Stimulated activated CD8-positive, alpha-beta memory T cell treated with anti-CD3 and anti-CD28 coated beads, Interleukin-15, amount 100 ng/mL, for 48 hours (primary cell): ENCODE measurements at places on chromosomes 5 and 9.

- DNase-seq: no peak
These were observed 355.9 kb upstream of the TLE4 start for GRCh38 chr9:79215821-79216220.

- no peak for DNase-seq
These were observed 108.2 kb upstream of the TBC1D2 start for GRCh38 chr9:98363644-98364043.

- no peak for DNase-seq
These were observed 1.9 kb downstream of the MACROH2A1 start for GRCh38 chr5:135397084-135397483.

DNA sequence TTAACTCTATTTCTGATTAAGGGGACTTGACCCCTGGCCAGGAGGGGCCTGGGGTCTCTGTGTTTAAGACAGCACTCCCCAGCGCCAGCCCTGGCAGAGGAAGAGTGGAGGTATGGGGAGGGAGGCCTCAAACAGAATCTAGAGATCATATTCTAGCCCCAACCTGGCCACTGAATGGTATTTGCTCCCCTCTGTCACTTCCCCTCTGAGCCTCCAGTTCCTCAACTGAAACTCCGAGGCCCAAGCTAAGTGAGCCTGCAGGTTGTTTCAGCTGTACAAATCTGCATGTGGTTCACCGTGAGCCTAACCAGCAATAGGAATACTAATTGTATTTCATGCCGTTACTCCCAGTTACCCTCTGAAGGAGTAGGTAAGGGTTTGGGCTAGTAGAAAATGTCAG is 36.0 kb downstream of the ANP32B start:
- no peak for DNase-seq

- DNase-seq: peak; percentile 56
These were observed 89.2 kb upstream of the PRLR start for GRCh38 chr5:35319333-35320002.

GRCh38 chr5:159807586-159807985 is 108.7 kb upstream of the ADRA1B start:
- no peak for DNase-seq

GRCh38 chr5:41176952-41177351 is 36.4 kb downstream of the C6 start:
- no peak for DNase-seq

DNA sequence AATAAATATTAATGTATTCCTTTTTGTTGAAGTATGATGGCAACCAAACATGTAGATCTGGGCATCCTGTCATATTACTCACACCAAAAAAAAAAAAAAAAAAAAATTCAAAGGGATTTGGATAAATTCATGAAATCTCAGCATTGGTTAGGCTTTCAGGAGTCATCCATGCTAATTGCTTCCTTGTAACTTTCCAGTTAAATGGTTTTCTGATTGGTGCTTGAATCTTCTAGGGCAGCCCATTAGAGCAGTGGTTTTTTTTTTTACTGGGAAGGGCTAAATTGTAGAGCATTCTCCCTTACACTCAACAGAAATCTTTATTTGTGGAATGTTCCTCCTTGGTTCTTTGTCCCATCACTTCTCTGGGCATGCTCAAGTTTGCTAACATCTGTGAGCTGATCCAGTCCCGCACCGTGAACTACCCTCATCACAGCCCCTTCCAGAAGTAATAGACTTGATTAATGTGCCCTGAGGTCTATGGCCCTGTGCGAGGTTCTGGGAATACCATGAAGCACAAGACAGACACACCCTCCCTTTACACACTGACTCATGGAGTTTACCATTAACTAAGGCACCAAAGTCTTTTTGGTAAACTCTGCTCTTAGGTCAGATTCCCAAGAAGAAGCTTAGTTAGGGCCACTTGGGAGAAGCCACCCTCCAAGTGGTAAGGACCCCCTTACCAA is 56.0 kb downstream of the RGS3 start:
- DNase-seq: no peak

DNA sequence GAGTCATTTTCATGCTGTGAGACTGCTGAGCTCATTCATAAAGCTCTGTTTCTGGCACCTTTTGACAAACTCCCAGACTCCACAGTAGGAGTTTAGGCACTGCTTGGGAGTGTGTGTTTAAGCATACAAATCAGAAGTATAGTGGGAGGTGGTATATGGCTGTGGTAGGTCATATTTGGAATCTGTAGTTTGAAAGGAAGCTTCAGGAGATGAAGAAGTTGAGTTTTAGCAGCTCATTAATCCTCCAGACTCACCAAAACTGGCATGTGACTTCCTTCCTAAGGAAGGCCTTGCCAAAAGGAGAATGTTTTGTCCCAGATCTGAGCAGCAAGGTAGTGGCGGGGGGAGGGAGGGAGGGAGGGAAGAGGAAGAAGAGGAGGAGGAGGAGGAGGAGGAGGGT is 52.8 kb downstream of the SAXO1 start:
- DNase-seq: no peak

GRCh38 chr9:114981063-114981462 is 50.7 kb upstream of the TNFSF8 start:
- DNase-seq: no peak

- DNase-seq: no peak
These were observed 10.8 kb downstream of the MAPKAP1 start for GRCh38 chr9:125696106-125696647.

DNA sequence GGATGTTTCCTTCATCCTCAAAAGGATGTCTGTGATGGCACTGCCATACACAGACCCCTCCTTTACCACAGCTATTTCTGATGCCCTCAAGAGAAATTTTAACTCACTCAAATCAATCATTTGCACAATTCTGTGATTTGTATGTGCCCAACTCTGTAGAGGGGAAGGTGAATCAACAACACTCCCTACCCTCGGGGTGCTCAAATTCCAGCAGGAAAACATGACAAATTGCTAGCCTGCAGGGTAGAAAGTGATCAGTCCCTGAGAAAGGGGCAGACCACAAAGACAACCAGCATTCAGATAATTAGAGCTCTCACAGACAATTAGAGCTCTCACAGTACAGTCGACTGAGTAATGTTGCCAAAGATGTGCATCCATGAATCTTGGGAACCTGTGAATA is 45.3 kb upstream of the FOXE1 start:
- no peak for DNase-seq

DNA sequence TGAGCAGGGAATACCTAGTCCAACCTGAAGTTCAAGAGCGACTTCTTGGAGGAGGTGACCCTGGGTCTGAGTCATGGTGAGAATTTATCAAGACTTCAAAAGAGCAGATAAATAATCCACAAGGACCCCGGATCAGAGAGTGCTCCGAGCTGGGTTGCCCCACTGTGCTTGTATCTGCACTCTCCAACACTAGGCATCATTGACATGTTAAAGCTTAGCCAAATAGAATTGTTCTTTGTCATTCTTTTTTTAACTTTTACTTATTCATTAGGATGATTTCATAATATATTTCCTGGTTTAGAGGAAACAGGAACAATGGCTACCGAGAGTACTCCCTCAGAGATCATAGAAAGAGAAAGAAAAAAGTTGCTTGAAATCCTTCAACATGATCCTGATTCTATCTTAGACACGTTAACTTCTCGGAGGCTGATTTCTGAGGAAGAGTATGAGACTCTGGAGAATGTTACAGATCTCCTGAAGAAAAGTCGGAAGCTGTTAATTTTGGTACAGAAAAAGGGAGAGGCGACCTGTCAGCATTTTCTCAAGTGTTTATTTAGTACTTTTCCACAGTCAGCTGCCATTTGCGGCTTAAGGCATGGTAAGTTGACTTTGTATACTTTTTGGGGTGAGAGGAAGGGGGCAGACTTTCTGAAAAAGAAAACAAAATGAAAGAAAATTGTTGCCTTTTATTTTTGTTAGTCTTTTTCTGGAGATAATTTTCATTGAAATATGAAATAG is at the start of gene CARD6:
Gene CARD6, plus strand, starts transcription at position 300 of the 738 bp plus-strand sequence. Its CDS starts 16 bp downstream, at position 316.
- no peak for DNase-seq

GRCh38 chr5:117594166-117594565 is 1019.5 kb upstream of the SEMA6A start:
- no peak for DNase-seq

DNA sequence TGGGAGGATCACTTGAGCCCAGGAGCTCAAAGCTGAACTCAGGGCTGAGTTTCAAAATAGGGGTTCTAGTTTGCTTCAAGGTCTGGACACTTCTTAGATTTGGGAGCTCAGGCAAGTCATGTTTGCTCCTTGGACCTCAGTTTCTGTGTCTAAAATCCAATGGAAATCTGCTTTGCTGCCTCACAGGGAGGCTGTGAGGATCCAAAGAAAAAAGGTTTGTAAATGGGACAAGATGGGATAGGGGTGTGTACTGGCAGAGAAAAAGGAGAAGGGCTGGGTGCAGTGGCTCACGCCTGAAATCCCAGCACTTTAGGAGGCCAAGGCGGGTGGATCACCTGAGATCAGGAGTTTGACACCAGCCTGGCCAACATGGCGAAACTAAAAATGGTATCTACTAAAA is 39.6 kb upstream of the SH3PXD2B start:
- DNase-seq: no peak

GRCh38 chr5:13566871-13567339 is 377.6 kb downstream of the DNAH5 start:
- no peak for DNase-seq

GRCh38 chr5:150515446-150515845 is 7.5 kb downstream of the NDST1 start:
- DNase-seq: no peak

- no peak for DNase-seq
These were observed 262.5 kb upstream of the TAS2R1 start for GRCh38 chr5:9892696-9893095.

DNA sequence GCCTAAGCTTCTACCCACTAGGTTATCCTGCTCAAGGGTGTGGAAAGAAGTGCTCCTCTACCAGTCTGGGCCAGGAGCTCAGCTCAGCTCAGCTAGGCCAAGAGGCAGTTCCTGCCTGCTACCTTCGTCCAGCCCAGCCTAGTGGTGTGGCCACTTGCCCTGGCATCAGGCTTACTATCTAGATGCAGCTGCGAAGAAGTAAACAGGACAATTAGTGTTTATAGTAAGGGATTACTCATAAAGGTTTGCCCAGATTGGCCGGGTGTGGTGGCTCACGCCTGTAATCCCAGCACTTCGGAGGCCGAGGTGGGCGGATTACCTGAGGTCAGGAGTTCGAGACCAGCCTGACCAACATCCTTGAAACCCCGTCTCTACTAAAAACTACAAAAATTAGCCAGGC is 12.8 kb upstream of the SPATA24 start:
- DNase-seq: no peak

- no peak for DNase-seq
These were observed 515 bp downstream of the LCP2 start for GRCh38 chr5:170296935-170297588.

DNA sequence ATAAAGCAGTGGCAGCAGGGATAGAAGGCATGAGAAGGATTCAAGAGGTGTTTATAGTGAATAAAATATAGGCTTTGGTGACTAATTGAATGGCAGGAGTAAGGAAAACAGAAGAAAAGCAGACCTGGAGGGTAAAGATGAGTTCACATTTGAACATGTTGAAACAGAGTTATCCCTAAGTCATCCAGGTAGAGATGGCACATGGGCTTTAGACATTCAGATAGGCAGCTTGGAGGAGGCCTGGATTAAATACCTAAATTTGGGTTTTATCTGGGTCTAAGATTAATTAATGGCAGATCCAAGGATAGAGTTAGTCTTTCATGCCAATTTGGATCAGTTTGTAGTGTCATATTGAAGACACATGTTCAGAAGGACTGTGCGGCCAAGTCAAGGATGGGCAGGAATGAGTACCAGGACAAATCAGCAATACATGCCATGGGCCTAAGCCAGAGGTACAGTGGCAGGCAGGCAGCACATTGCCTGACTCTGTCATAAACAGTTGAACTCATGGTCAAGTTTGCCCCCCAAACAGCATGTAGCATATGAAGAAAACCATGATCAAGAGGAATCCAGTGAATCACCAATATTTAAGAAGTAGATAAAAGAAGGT is 115.5 kb upstream of the SLC12A2 start:
- DNase-seq: no peak

- no peak for DNase-seq
These were observed 171.2 kb downstream of the SLC12A2 start for GRCh38 chr5:128254789-128255188.

- DNase-seq: no peak
These were observed 214.1 kb upstream of the MEF2C start for GRCh38 chr5:89097103-89097502.

DNA sequence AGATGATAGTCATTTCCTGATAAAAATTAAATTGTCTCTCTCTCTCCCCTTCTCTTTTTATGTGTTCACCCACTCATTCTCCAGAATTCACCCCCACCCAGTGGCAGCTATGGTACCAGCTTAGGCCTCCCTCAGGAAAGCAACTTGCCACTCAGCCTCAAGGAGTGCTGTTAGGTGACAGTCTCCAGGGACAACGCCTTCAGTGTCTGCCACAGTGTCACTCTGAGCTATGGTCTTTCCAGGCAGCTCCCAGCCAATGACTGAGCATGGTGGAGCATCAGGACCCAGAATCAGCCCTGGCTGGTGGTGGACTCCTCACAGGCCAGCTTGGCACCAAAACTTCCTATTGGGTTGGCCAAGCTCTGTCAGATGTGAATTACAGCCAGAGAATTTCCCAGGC is 140.9 kb upstream of the PIK3R1 start:
- DNase-seq: no peak

DNA sequence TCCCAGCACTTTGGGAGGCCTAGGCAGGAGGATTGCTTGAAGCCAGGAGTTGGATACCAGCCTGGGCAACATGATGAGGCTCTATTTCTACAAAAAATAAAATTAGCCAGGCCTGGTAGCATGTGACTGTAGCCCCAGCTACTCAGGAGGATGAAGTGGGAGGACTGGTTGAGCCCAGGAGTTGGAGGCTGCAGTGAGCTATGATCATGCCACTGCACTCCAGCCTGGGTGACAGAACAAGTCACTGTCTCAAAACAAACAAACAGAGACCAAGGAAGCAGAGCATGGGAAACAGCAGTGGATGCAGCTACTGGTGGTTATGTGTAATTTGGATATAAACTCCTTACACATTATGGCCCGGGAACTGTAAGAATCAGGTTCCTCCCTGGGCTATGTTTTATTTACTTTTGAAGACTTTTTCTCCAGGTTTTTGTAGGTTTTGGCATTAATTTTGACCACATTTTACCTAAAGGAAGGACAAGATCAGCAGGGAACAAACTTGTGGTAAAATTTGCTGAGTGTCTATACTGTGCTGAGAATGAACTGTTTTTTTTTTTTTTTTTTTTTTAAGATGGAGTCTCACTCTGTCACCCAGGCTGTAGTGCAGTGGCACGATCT is 8.3 kb downstream of the KIF2A start:
- no peak for DNase-seq

DNA sequence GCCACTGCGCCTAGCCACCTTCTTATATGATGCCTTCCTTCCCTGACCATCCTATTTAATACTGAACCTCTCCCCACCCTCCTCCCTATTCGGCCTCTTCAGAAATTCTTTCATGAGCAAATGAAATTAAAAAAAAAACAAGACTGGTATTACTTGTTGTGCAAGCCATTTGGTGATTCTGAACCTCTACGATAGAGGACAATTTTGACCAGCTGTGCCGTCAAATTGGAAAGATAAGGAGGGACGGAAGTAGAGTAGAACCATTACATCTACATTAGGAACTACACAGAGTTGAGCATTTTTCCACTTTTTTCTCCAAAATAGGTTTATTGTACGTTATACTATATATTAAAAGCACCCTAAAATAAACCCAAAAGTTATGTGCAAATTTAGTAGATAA is 2.9 kb downstream of the DHX29 start:
- DNase-seq: no peak

- DNase-seq: no peak
These were observed 293.5 kb downstream of the HINT1 start for GRCh38 chr5:130871346-130872086.

- DNase-seq: no peak
These were observed 42.4 kb downstream of the FYB1 start for GRCh38 chr5:39176759-39177630.

GRCh38 chr9:9286001-9286400 is 1326.8 kb downstream of the PTPRD start:
- no peak for DNase-seq

- DNase-seq: no peak
These were observed 249.4 kb upstream of the TRIM32 start for GRCh38 chr9:116437411-116438370.
